ENCODE measurements at places on chromosomes 4 and X.

GRCh38 chr4:121789455-121789854 lies 11.7 kb upstream of the EXOSC9 start:
- no peak for DNase-seq

DNA sequence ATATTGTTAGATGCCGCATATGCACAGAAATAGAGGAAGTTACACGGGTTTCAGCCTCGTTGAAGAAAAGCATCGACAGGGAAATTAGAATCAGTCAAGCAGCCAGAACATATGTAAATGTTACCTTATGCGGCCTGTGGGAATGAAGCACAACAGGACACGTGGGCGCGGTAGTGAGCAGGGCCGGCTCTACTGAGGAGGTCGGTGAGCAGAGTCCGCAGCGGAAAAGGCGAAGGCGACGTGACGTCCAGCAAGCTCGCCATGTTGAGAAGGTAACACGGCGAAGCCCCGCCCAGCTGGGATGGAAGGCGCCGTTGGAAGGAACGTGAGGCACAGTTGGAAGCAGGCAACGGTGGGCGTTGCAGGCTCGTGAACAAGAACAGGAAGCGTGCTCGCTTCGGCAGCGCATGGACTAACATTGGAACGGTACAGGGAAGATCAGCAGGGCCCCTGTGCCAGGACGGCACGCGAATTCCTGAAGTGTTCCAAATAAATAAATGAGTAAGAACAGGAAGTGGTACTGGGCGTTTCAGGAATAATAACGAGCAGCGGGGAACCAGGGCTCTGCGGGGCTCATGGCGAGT lies 54.6 kb downstream of the MTNR1A start:
- no peak for DNase-seq

- no peak for DNase-seq
Observed at GRCh38 chr4:3145234-3145924, 70.9 kb downstream of the HTT start.

- no peak for DNase-seq
Observed at GRCh38 chrX:1658071-1658491, 43.2 kb downstream of the ASMT start.

GRCh38 chr4:182188622-182189021 lies 54.6 kb upstream of the TENM3 start:
- DNase-seq: no peak

DNA sequence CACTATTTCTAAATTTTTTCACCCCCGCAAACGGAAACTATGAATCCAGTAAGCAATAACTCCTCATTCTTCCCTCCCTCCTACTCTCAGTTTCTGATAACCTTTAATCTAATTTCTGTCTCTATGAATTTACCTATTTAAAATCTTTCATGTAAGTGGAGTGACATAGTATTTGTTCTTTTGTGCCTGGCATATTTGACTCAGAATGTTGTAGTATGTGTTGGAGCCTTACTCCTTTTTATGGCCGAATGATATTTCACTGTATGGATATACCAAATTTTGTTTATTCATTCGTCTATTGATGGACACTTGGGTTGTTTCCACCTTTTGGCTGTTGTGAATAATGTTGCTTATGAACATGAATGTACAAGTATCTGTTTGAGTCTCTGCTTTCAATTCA lies 61.1 kb upstream of the C1GALT1C1 start:
- no peak for DNase-seq

DNA sequence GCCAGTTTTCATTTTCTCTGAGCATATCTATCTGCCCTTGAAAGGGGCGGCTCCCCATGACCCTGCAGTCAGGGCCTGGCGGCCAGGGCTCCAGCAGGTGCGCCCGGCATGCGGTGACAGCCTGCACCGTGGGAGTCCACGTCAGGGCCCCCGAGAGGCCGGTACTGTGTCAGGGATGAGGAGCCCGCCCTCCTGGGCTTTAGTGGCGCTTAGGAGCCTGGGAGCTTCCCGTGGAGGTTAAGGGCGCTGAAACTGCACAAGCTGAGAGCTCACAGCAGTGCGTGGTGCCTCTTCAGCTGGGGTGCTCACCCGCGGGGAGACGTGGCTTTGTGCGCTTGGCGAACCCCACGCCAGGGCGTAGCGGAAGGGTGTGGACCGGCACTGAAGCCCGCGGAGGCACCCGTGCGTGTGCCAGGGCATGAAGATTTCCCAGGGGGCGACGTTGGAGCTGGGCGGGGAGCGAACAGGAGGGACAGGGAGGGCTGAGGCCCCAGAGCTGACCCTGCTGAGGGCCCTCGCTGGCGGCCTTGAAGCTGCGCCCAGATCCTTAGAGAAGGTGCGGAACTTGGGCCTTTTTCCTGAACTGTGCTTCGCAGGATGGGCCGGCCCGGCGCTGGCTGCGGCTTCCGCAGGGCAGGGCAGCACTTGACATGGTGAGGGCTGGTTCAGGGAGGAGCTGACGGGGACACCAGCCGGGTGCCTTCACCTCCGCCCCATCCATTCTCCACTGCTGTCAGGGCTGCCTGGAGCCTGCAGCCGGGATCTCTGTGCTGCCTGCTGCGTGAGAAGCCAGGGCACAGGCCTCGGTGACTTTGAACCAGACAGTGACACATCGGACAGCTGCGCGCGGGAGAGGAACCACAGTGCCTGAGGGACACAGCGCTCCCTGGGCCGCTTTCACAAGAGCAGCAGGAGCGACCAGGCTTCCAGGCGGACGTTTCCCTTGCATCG lies 32.9 kb downstream of the HTT-AS start:
- DNase-seq: peak; percentile 79

DNA sequence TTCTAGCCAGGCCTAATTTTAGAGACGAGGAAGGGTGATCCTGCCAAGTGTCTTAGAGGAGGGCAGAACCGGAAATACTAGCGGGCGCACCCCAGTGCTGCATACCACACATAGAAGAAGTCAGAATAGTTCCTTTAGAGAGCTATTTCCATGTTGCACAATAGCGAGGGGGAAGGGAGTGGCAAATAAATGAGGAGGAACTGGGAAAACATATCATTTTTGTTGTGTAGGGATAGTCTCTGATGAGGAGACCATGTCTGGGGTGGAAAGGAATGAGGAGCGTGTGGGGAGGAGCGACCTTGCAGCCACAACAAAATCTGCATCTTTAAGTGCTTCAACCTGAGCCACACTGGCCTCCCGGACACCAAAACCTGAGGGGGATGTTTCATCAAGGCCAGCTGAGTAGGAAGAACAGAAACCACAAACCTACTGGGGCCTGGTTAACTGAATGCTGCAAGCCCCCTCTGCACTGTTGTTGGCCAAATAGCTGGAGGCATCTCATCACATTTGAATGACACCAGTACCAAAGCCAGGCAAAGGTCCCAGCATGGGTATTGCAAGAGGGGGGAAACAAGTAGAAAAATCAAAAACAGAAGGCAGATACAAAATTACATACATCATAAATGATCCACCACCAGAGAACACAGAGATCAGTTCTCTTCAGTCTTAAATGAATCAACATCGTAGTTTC lies 26.7 kb upstream of the C1QTNF7 start:
- peak; percentile 88 for DNase-seq

DNA sequence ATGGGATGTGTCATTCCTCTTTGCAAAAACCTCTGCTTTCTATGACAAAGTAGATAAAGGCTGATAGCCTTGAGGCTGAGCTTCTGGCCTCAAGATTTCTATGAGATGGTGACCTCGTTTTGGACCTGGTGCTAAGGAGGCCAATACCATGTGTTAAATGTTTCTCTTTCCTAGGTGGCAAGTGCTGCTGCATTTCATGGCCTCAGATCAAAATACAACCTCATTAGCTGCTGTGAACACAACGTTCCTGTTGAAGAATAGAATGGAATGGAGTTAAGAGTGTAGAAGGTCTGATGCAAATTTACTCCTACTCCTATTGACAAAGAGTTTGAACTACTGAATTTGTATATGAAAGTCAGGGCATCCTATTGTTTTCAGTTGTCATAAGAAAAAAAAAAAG lies 112.0 kb downstream of the C4orf51 start:
- DNase-seq: no peak

- DNase-seq: no peak
Observed at GRCh38 chrX:40816906-40817305, 81.6 kb upstream of the MED14 start.

- DNase-seq: no peak
Observed at GRCh38 chr4:67080046-67080557, 465.2 kb downstream of the CENPC start.

GRCh38 chr4:108173599-108174057 lies 4.9 kb upstream of the LEF1 start:
- DNase-seq: no peak

Data from tibial artery (tissue), 4 donors.